ENCODE measurements at places on chromosomes 5 and 9. TPM values are rescaled to one million over a fixed set of nuclear protein-coding genes. Genes with fewer than 3 reads are reported as not detected.

Gene TIGD6
- total RNA-seq, result 12.9 TPM

Gene RANBP3L
- total RNA-seq, result not detected

Gene NADK2
- total RNA-seq, result 25.6 TPM

Gene PHF24
- total RNA-seq, result under 0.01 TPM

Gene GNA14
- total RNA-seq, result 0.15 TPM

Gene AFAP1L1
- 5.1 TPM for total RNA-seq

Gene OR1N1
- total RNA-seq, result not detected

Gene TMEM215
- not detected for total RNA-seq

Gene RLN1
- total RNA-seq, result 0.29 TPM
